ENCODE measurements at places on chromosomes 3 and 15.
A peak's percentile ranks its signal among the peaks of the same experiment; 100 is the strongest.

DNA sequence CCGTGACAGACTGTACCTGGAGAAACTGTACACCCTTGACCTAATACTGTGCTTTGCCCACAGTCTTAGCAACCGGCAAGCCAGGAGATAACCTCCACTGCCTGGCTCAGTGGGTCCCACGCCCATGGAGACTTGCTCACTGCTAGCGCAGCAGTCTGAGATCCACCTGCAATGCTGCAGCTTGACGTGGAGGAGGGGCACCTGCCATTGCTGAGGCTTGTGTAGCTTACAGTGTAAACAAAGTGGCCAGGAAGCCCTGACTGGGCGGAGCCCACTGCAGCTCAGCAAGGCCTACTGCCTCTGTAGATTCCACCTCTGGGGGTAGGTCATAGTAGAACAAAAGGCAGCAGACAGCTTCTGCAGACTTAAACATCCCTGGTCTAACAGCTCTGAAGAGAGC, 189.3 kb downstream of the EDEM1 start:
- no peak for DNase-seq

DNA sequence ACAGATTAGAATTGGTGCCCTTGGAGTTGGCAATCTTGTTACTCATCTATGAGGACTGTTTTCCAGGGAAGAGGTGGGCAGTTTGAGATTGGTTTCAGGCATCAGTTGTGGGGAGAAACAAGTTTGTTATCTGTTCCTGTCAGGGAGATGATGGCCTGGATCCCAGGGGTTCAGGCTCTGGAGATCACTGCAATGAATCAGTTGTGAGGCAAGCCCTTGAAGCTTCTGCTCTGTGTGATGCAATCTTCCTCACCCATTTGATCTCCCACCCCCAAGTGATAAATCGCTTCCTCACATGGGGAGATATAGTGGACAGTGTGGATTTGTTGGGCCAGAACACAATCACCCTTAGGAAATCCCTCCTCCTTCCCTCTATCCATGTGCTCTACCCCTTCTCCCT, 276.6 kb upstream of the LRTM1 start:
- DNase-seq, result no peak

DNA sequence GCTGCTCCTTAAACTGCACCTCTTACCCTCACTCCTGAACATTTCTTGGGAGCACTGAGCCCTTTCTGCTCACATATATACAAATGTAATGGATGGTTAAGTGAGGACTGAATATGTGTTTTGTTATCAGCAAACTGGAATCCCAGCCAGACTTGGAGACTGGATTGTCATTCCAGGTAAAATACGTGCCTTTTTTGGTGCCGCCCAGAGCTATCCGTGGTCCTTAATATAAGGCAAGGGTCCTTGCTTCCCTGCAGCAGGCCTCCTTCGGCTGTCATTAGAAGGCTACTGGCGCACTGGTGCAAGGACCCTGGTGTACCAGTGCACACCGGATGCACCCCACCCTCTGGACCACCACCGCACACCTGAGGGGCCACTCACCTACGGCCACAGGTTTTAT, 1.1 kb upstream of the GABRB3 start:
- DNase-seq, result no peak

DNA sequence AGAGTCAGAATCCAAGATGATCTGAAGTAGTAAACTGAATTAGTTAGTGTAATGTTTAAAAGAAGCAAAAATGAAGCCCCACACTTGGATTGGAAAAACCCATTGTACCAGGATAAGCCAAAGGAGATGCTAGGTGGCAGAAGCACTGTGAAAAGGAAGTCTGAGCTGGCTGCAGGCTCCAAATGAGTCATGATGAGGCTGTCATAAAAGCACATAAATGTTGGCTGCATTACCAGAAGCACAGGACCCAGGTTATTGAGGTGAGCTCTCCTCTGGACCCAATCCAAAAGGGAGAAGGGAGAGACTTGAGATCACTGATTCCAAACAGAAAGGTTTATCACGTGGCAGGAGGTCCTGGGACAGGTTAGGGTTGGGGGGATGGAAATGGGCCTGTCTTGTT, 3.2 kb upstream of the ACAN start:
- DNase-seq, result no peak

- no peak for DNase-seq
Measured at GRCh38 chr15:29400701-29401100, 131.1 kb upstream of the NSMCE3 start.

- peak; percentile 57 for DNase-seq
Measured at GRCh38 chr3:65848024-65848423, 190.7 kb downstream of the MAGI1 start.

DNA sequence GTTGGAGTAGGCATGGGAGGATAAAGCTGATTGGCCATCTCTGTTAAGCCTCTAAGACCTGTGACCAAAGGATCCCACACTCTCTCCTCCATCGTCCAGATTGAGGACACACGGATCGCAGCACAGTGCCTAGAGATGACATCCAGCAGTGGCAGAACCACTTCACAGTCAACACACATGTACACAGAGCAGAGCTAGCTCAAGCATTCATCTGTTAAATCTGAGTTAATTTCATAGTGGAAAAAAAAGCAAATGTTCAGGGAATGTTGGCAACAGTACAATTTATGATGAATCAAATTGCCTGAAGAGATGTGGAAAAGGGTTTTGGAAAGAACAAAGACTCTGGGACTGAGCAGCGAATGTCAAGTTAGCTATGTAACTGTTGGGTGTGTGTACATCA, 108.1 kb upstream of the PLAAT1 start:
- DNase-seq, result peak; percentile 58

- no peak for DNase-seq
Measured at GRCh38 chr3:14876921-14877333, 58.2 kb downstream of the FGD5 start.

- DNase-seq, result no peak
Measured at GRCh38 chr3:114327665-114328064, 33.8 kb downstream of the TIGIT start.

DNA sequence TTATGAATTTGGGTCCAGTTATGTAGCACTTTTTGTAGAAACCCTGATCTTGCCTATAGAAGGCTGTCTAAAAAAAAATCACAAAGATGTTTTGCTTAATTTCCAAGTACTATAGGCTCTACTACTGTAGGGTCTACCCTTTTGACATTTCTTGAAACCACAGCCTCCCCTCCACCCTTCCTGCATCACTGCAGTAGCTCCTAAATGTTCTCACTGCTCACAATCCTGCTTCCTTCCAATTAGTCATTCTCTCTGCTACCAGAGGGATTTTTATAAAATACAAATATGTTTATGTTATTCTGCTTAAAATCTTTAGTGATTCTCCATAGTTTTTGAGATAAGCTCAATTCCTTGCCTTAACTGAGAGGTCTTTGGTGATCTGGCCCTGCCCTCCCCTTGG, 114.0 kb downstream of the CYP19A1 start:
- no peak for DNase-seq

- DNase-seq, result no peak
Measured at GRCh38 chr15:77025941-77026411, 31.1 kb downstream of the PSTPIP1 start.

DNA sequence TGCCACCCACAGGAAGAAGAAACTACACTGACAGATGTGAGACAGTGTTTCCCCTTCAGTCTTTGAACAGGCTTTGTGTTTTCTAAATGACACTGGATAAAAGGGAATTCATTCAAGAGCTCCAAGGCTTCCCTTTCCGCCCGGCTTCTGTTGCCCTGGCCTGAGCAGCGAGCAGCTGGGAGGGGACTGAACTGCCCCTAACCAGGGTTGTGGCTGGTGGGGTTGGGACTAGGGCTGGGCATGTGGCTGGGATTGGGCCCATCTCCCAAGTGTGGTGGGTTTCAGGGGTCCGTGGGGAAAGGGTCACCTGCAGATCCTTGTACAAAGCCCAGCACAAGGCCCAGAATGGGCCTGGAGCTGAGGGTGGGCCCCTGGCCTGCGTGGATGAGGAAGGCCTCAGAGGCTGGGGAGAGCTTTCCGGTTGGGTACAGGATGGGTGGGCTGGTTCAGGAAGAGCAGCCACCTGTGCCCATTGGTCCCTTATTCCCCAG, 10.4 kb downstream of the VILL start:
- no peak for DNase-seq

DNA sequence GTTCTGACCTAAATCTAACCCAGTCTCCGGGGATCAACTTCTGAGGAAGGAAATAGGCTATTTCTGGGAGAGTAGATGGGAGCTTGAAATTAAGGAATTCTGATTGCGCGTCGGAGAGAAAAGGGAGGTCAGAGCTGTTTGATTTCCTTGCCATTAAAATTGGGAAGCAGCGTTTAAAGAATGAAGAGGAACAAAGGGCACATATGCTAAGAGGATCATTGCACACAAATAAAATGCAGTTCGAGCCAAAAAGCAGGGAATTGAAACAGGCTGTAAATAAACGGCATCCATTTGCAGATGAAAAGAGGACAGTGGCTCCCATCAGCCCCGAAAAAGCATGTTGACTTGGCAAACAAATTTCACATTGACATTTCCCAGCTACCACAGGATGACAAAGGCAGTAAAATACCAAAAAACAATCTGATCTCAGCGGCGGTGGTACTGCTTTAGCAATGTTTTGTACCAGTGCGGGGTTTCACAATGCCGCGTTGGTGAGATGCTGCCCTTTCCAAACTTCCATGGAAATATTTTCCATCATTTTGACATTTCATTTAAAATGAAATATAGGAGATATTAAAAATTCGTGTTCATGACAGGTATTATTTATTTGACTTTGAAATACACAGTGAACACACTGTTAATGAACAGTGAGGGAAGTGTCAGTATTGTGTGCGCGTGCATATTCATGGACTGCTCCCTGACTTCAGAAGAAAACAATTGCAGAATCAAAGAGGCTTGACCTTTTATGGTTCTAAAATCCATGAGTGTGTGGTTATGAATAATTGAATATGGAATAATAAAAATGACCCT, 108.8 kb downstream of the SQOR start:
- no peak for DNase-seq

DNA sequence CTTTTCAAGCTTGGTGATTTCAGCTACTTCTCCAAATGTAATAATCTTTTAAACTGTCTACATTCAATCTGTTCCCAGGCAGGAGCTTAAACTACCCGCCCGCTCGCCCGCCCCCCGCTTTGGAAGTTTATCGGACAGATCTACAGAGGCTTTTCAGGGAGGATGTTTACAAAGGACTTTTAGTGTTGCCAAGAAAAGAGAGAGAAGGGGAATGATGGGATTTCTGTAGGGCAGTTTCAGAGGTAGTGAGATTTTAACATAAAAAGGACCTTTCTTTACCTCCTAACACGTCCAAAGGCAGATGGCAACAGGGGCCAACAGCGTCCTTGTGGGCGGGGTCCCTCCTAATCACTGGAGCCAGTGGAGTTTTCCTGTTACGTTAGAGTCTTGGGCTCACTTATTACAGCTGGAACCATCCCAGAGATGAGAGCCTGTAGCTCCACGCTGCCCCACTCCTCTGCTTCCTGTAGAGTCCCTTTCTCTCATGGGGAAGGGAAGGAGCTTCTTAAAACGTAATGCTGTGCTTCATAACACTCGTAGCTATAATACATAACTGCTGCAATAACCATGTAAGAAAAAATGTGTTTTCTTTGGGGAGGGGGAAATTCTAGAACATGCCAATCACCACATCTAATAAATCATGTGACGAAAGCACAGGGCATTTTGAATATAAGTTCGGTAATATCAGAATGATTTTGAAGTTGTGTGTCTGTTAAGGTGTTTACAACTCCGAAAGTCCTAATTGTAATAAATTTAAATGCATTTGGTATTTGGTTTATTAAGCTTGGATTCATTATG, 30.9 kb downstream of the HES1 start:
- DNase-seq, result no peak

- no peak for DNase-seq
Measured at GRCh38 chr15:92652576-92652966, 3.0 kb downstream of the FAM174B start.

GRCh38 chr3:72964633-72965032, 32.0 kb upstream of the PPP4R2 start:
- DNase-seq, result no peak

GRCh38 chr15:68552773-68553172, 26.0 kb upstream of the CORO2B start:
- no peak for DNase-seq

DNA sequence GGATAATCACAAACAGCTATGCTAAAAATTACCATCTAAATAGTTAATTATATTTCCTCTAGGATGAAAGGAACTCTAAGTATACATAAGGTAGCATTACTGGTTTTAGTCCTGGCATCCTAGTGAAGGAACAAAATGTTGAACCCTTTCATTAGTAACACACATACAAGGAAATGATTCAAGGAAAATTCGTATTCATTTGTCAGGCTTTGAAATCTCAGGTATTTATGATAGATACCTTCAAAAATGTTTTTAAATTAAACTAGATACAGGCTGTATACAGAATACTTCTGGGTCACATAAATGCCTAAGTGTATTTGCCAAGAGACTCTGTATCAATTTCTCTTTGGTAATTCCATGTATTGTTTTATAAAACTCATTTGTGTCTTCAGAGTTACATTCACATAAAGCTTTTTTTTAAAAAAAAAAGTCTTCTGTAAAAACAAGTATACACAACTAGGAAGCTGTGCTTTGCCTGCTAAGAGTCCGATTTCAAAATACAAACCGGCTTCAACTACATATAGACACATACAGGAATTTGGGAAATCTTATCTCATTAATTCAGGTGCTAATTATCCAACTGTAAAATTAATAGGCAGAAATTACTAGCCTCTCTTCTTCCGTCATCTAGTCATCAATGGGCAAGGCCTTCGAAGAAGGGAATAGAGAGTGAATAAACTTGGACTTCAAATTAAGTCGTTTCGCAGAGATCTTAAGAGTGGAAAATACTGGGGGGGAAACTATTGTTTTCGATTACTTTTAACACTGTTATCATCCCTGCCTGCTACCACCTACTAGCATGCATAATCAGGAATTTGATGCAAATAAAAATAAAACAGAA, 1.3 kb downstream of the SECISBP2L start:
- DNase-seq, result no peak

DNA sequence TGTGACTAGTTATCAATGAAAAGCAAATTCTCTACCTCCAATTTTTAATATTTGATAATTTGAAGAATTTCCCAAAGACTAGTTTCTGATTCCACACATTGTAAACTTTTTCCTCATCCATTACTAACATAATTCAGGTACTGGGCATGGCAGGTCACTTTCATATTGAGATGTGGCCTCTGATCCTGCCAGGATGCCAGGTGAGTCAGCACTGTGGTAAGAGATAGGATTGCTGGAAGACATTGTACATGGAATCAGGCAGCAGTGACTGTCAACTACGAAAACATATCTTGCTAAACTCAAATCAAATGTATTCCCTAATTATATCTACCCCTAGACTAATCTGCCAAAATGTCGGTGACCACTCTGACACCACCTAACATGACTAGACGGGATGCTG, 33.2 kb upstream of the POU1F1 start:
- DNase-seq, result no peak

DNA sequence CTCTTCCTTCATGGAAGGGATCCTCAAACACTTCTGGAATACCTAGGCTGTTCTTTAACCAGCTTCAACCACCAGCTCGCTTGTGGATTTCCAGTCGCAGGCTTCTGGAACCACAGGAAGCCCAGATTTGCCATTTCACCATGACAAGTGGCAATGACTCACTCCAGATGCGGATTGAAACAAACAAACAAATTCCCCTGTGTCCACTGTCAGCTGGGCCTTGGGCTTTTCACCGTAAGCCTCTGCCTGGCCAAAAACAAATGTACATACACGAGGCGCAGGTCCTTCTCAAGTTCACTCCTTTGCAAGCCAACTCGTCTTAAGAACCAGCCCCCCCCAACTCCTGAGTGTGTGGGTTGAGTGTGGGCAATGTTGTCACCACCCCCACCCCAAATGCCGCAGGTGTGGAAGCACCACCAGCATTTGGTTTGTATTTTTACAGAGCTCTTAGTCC, 8.8 kb downstream of the BCL6 start:
- DNase-seq, result no peak
